ENCODE measurements at places on chromosomes 13 and 19. TPM values are rescaled to one million over a fixed set of nuclear protein-coding genes. Genes with fewer than 3 reads are reported as not detected.

The CD209 gene
- 12.1 TPM for total RNA-seq

The ZNF723 gene
- not detected for total RNA-seq

The CCDC124 gene
- total RNA-seq = 39.5 TPM

The EXOC3L2 gene
- total RNA-seq = 1.3 TPM

The PDE4C gene
- total RNA-seq = 4.3 TPM

The TNFSF9 gene
- 1.6 TPM for total RNA-seq

The C13orf42 gene
- not detected for total RNA-seq
